ENCODE measurements at places on chromosomes 13 and 19.

- no peak for DNase-seq
Measured at GRCh38 chr13:51769455-51770127, 34.4 kb downstream of the DHRS12 start.

DNA sequence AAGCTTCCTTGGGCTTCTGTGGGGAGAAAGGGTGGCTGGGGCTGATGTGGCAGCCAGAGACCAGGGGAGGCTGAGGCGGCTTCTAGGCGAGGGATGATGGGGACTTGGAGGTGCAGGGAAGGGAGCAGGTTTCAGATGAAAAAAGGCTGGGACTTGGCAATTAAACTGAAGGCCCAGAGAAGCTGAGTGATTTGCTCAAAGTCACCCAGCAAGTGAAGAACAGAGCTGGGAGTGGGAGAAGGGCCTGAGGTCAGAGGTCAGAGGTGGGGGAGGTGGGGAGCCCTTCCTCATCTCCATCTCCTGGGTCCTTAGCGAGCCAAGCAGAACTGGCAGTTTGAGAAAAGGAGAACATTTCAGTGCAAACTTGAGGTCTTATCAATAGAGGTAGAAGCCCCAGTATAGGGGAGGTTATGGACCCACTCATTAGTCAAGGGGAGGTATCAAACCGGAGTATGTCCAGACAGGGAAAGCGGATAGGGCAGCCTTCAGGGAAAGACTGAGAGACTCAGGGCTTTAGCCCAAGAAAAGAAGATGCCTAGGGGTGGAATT, 49.6 kb upstream of the NFIC start:
- DNase-seq, result no peak

GRCh38 chr19:18828786-18829185, 3.0 kb upstream of the UPF1 start:
- no peak for DNase-seq

GRCh38 chr19:29624489-29625185, 18.6 kb downstream of the POP4 start:
- DNase-seq, result no peak
